ENCODE measurements at places on chromosomes 5 and 9.

GRCh38 chr9:14967450-14968321, 57.5 kb upstream of the FREM1 start:
- no peak overlapping the region for H3K4me3 ChIP-seq
- no peaks in the 10 kb centered on the region for H3K36me3 ChIP-seq
- DNase-seq = no peak
- H3K27me3 ChIP-seq = no peaks in the 10 kb centered on the region

- DNase-seq = no peak
- H3K27me3 ChIP-seq = peaks cover 3% of the 10 kb centered on the region
- no peaks in the 10 kb centered on the region for H3K4me1 ChIP-seq
- H3K36me3 ChIP-seq = no peaks in the 10 kb centered on the region
- no peak overlapping the region for H3K27ac ChIP-seq
Measured at GRCh38 chr5:102221949-102222348, 74.1 kb downstream of the SLCO4C1 start.

- no peak for DNase-seq
- peak overlapping the region; percentile 68 for H3K4me3 ChIP-seq
- H3K27me3 ChIP-seq = peaks cover 18% of the 10 kb centered on the region
- H3K36me3 ChIP-seq = peaks cover 23% of the 10 kb centered on the region
- peaks cover 30% of the 10 kb centered on the region for H3K4me1 ChIP-seq
- no peak overlapping the region for H3K27ac ChIP-seq
Measured at GRCh38 chr5:321726-322251, 275 bp downstream of the AHRR start.

- no peak overlapping the region for H3K27ac ChIP-seq
- H3K27me3 ChIP-seq = no peaks in the 10 kb centered on the region
- peaks cover 11% of the 10 kb centered on the region for H3K4me1 ChIP-seq
- H3K36me3 ChIP-seq = peaks cover 71% of the 10 kb centered on the region
- no peak for DNase-seq
- no peak overlapping the region for H3K4me3 ChIP-seq
Measured at GRCh38 chr9:109047259-109047658, 34.0 kb upstream of the CTNNAL1 start.

DNA sequence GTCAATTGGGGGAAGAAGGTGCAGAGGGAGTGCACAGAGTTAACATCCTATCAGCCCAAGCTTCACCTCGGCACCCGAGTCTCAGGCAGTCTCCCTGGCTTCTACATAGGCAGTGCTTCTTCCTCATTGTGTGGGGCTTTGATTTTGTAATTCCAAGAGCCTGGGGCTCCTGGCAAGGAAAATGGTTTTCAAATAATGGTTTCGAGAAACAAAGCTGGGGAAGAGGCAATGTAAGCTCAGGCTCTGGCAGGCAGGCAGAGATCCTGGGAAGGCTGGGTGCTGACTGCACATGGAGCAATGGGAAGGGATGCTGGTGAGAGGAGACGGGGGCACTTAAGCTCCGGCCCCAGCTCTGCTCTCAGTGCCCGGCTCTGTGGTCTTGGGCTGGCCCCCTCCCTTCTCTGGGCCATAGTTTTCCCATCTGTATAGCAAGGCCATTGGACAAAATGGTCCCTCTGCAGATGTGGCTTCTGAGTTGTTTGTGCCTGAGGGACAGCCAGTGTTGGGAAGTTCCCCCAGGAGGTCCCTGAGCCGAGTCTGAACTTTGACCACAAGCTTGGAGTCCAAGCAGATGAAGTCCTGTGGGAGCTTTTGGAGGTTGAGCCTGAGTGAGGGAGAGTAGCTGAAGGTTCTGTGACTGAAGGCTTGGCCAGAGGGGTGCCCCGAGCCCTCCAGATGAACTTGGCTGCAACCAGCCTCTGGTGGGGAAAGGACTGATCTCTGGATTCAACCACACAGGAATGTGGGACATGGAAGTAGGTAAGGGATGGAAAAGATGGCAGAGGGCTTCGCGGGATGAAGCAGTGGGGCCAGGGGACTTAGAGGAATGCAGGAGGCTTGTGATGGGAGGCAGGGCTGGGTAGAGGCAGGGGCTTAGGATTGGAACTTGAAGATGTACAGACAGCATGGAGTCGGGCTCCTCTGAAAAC, 28.5 kb upstream of the IL17B start:
- no peak for DNase-seq
- no peak overlapping the region for H3K27ac ChIP-seq
- H3K27me3 ChIP-seq = no peaks in the 10 kb centered on the region
- no peaks in the 10 kb centered on the region for H3K36me3 ChIP-seq

GRCh38 chr5:141934099-141934844, 10.6 kb downstream of the DELE1 start:
- no peak overlapping the region for H3K4me3 ChIP-seq
- H3K36me3 ChIP-seq = peaks cover 57% of the 10 kb centered on the region
- H3K4me1 ChIP-seq = no peaks in the 10 kb centered on the region
- no peak for DNase-seq
- H3K27me3 ChIP-seq = no peaks in the 10 kb centered on the region
- no peak overlapping the region for H3K27ac ChIP-seq

DNA sequence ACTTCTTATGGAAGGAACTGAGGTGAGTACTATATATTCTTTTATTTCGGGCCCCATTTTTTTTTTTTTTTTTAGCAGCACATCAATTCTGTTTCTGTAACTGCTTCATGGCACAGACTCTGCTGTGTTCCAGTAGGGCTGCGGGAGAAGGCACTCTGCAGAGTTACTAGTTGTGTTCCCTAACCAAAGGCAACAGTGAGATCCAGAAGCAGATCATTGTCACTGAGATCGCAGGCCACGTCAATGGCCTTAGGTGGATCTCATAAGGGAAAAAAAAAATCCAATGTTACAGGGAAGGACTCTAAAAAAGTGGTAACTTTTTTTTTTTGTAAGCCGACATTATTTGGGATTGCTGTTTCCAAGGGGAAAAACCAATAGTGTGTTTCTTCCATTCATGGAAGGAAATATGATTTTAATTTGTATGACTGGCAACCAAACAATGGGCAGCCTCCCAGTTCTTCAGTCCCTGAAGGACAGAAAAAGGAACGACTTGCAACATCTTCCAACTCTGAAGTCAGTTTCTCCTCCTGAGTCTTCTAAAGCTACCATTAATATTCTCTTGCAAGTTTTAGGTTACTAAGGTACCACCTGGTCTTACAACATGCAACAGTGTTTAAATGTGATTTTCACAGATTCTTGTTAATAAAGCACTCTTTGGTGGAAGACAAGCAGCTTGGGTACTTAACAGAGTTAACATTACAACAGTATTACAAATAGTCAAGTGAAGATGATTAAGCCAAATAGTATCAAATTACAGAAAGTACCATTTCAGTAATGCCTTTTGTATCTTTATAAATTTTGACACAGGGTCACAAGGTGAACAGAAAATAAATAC, 52.8 kb downstream of the HABP4 start:
- no peak overlapping the region for H3K4me3 ChIP-seq
- H3K27me3 ChIP-seq = no peaks in the 10 kb centered on the region
- no peak for DNase-seq
- H3K4me1 ChIP-seq = peaks cover 3% of the 10 kb centered on the region

GRCh38 chr5:18544421-18544820, 910.2 kb downstream of the TAF11L14 start:
- no peak overlapping the region for H3K27ac ChIP-seq
- no peaks in the 10 kb centered on the region for H3K4me1 ChIP-seq
- H3K4me3 ChIP-seq = no peak overlapping the region
- H3K36me3 ChIP-seq = no peaks in the 10 kb centered on the region
- H3K27me3 ChIP-seq = no peaks in the 10 kb centered on the region

DNA sequence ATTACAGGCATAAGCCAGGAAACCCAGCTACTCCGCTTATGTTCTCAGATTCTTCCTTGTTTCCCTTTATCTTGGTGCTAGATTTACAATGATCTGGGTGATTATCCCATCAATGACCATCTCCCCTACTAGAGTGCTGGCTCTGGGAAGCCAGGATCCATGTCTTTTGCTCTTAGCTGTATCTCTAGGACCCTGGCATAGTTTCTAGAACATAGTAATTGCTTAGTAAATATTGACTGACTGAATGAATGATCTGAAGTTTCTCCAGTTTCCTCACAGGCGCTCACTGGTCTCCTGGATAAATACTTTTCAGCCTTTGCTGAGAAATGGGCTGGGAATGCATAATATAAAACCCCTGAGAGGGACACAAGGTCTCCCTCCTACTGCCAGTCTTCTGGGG, 60.0 kb upstream of the KLF9 start:
- H3K4me3 ChIP-seq = no peak overlapping the region
- H3K27ac ChIP-seq = no peak overlapping the region
- peaks cover 13% of the 10 kb centered on the region for H3K4me1 ChIP-seq
- no peaks in the 10 kb centered on the region for H3K27me3 ChIP-seq

DNA sequence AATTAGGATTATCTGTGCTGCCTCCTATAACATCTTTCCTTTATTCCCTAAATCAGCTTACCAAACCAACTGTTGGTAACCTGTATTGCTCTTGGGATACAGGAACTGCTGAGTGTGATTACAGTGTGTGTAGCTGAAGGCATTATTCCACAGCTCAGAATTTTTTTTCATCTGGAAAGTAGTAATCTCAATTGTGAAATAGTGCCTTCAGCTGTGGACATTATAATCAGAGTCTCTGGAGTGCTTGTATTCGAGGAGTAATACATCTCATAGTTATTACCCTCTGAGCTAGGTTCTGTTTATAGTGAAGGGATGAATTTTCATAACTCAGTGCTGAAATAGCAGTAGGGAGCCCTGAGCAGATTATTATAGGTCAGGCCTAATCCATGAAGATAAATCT, 199.5 kb downstream of the MAST4 start:
- no peak for DNase-seq
- H3K27me3 ChIP-seq = peaks cover 39% of the 10 kb centered on the region
- no peaks in the 10 kb centered on the region for H3K4me1 ChIP-seq
- no peak overlapping the region for H3K4me3 ChIP-seq
- no peaks in the 10 kb centered on the region for H3K36me3 ChIP-seq

DNA sequence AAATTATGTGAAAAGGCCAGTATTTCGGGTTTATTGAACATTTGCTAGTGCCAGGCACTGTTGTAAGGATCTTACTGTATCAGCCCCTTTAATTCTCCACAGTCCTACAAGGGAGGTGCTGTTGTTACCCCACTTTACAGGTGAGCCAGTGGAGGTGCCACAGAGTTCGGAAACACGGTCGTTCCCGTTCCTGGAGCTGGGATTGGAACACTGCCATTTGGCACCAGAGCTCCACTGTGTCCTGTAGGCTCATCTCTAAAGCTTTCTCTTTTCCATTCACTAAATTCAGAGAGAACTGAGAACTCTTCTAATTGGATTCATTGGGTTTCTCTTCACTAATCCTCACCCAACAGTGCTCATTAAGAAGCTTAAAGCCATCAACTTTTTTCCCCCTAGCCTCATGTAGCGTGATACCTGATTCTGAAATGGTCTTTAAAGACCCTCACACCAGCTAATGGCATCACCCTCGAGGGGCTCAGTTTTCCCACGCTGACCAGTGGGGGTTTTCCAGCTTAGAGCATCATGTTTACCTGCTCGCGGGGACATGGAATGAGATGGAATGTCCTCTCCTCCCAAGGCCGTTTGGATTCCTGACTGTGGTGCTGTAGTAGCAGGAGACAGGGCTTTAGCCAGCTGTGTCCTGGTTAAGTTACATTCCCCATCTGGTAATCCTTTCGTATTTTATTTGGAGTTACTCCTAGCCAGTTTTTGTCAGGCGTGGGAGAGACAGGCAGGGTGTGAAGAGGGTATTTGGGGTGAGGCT, 5.8 kb downstream of the ERGIC1 start:
- H3K4me3 ChIP-seq = no peak overlapping the region
- H3K27me3 ChIP-seq = no peaks in the 10 kb centered on the region
- no peak overlapping the region for H3K27ac ChIP-seq
- no peak for DNase-seq
- H3K36me3 ChIP-seq = no peaks in the 10 kb centered on the region
- H3K4me1 ChIP-seq = peaks cover 28% of the 10 kb centered on the region

- H3K27ac ChIP-seq = no peak overlapping the region
- no peak overlapping the region for H3K4me3 ChIP-seq
- DNase-seq = no peak
- no peaks in the 10 kb centered on the region for H3K4me1 ChIP-seq
- H3K27me3 ChIP-seq = no peaks in the 10 kb centered on the region
- no peaks in the 10 kb centered on the region for H3K36me3 ChIP-seq
Measured at GRCh38 chr5:7181841-7182240, 214.1 kb upstream of the ADCY2 start.

- no peak overlapping the region for H3K4me3 ChIP-seq
- no peak overlapping the region for H3K27ac ChIP-seq
- peak; percentile 71 for DNase-seq
- no peaks in the 10 kb centered on the region for H3K36me3 ChIP-seq
- peaks cover 9% of the 10 kb centered on the region for H3K4me1 ChIP-seq
Measured at GRCh38 chr9:77011973-77012821, 7.3 kb upstream of the FOXB2 start.

Data from activated CD4-positive, alpha-beta memory T cell treated with anti-CD3 and anti-CD28 coated beads, Interleukin-2, amount 10 ng/mL, durations not matched to agents 7 days and 5 days (primary cell).